ENCODE measurements at places on chromosomes 6 and 20.

DNA sequence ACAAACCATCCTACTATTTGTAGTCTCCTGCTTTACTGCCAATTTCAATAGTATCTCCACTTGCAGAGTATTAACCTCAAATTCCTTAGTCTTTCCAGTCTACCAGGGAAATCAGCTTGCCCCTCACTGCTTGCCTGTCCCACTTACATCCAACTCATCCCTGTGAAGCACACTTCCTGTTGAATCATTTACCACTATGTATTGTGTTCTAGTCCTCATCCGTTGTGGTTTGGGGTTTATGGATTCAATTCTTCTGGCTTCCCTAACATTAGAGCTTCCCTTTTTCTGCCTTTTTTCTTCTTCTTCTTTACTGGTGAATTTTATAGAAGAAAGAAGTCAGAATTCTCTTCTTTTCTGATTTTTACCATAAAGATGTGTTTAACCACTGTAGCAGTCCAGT, 5.1 kb upstream of the TXLNB start:
- peak; percentile 92 for DNase-seq

DNA sequence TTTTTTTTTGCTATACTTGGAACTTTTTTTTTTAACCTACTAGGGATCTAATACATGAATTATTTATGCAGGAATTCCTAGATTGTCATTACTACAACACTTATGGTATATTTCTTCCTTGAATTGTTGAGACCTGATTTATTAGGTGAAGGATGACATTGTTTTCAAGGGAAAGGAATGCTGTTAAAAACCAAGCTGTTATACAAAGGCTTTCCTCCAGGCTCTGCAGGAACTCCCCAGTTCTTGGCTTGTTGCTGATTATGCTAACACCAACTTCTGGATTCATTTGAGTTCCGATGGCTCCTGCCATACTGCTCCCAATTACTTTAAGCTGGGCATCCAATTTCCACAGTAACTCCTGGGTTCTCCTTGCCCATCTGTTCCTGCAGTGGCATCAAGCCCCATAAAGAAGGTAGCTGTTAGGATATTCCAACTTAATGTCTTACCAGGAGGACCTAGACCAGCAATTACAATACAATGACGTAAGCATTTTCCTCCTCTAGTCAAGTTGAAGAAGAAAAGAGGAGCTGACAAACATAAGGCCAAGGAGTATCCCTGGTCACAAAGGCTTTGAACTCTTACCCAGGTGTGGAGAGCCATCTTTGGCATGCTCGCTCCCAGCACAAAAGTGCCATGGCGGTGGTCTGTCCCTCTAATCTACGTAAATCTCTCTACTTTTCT, 215.9 kb upstream of the AGPAT4 start:
- DNase-seq: no peak

GRCh38 chr6:5525209-5525608, 263.9 kb downstream of the FARS2 start:
- DNase-seq: peak; percentile 63

GRCh38 chr20:48687117-48687800, 140.5 kb downstream of the PREX1 start:
- DNase-seq: no peak

GRCh38 chr20:52047811-52048764, 143.5 kb downstream of the ZFP64 start:
- peak; percentile 53 for DNase-seq

DNA sequence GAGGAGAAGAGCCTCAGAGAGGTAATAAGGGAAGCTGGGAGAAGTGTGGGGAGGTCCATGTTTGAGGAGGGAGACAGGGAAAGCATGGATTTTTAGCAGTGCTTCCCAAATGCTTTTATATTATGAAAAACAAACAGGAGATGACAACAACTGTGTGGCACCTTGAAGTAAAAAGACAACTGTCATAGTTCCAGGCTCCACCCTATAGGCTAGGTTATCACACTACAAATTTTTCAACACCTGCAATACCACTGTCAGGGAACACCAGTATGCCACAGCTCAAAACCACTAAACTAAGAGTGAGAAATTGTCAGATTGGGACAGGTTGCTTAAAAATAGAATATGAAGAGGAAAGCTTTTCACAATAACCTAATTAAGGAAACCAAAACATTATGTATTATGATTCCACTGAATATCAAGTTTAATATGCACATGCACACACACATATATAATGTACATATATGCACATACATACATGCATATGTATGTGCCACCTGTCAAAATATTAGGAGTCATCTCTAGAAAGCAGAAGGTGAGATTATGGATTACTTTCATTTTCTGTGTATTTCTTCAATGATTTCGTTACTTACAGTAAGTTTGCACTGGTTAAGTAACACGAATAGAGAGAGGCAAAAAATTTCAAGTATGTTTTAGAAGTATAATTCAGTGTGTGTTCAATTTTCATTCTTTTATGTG, 261.2 kb downstream of the PTPRK start:
- DNase-seq: no peak

DNA sequence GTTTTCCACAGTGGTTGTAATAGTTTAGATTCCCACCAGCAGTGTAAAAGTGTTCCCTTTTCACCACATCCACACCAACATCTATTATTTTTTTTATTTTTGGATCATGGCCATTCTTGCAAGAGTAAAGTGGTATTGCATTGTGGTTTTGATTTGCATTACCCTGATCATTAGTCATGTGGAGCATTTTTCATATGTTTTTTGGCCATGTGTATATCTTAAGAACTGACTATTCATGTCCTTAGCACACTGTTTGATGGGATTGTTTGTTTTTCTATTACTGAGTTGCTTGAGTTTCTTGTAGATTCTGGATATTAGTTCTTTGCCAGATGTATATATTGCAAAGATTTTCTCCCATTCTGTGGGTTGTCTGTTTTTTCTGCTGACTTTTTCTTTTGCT, 820.1 kb downstream of the TENT5A start:
- DNase-seq: peak; percentile 83

DNA sequence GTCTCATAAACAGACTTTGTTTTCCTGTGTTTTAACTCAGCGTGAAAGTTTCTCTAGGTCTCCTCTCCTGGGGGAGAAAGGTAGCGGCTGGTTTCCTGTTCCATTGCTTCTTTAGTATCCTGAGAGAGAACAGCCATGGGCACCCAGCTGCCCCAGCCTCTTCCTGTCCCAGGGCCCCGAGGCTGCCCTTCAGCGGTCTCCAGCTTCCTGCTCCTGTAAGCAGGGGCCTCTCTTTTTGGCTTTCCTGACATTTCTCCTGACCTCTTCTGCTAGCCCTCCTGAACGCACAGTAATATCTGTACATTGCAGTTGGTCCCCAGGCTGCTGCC, 2.4 kb upstream of the SSTR4 start:
- DNase-seq: no peak

GRCh38 chr6:149313861-149314260, 3.7 kb upstream of the TAB2 start:
- DNase-seq: no peak

DNA sequence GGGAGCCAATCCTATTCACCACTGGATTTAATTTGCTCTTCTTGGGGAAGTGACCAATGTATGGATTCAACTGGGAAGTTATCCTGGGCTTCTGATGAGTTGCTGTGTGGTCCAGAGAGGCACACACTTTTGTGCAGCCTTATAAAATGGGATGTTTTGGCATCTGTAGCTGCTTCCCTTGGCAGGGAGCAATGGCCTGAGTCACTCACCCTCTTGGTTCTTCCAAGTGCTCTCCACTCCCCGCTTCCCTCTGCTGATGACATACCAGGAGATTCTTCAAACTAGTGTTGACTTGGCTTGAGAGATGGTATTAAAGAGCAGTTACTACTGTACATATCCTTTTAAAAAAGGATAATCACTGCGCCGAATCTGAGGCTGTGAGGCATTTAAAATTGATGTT, 105.8 kb downstream of the JARID2 start:
- peak; percentile 89 for DNase-seq

GRCh38 chr6:157592541-157592940, 211.6 kb downstream of the ZDHHC14 start:
- DNase-seq: no peak

DNA sequence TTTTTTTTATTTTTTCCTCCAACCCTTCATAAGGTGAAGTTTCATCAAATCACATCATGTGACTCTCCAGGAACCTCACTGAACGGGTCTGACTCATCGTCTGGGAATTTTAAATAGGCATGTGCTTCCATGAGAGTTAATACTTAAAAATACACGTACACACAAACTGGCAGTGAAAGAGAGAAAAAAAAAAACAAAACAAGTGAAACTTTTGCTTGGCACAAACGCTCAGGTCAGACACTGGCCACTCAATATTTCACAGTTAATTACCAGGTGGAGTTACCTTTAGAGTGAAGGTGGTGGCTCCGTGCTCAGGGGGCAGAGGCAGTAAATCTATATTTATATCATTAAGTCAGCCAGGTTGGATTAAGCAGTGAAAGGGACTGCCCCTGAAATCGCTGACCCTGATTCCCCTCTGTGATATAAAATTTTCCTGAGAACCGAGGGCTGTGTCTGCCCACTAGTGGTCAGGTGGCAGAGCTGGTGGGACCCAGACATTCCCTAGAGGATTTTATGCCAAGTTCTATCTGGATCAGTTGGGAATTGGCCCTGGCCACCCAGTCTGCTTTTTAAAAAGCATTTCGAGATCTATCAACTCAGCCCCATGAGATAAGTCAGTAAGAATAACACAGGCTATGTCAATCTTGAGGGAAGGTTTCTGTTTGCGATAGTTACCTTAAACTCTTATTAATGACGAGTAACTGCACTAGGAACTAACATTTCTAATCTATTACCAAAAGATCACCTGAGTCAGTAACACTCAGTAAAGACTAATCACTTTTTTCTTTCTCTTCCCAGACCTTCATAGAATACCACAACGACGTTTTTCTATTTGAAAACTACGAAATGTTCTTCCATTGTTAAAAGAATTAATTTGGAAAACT, 259.1 kb downstream of the HDGFL1 start:
- peak; percentile 93 for DNase-seq

GRCh38 chr6:140858381-140858971, 1274.2 kb upstream of the GJE1 start:
- DNase-seq: peak; percentile 65

- peak; percentile 6 for DNase-seq
These were observed 7.5 kb downstream of the FAM110A start for GRCh38 chr20:840858-841567.

GRCh38 chr6:33585403-33586107, 5.5 kb upstream of the BAK1 start:
- peak; percentile 61 for DNase-seq

DNA sequence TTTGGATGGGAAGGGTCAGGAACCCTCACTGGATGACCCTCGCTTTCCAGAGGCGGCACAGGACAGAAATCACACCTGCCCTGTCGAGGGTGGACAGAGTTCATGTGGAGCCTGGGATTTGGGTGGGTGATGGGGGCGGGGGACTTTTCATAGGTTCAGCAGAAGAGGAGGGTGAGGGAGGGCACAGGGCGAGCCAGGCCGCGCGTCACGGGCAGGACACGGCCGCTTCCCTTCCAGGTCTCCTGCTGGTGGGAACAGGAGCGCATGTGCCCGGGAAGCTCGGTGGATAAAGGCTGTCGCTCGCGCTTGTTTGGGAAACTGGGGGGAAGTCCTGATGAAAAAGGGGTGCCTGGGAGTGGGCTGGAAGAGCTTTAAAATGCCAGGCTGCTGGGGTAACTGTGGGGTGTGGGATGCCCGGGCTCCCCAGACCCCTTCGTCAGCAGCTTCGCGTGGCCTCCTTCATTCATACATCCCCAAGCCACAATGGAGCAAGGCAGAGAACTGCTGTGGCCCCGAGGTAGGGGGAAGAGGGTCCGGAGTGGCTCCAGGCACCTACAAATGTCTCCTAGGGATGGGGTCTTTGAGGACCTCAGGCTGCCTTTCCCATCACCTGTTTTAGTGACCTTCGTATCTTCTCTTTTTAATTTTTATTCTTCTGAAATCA, 102.2 kb downstream of the DACT2 start:
- no peak for DNase-seq

DNA sequence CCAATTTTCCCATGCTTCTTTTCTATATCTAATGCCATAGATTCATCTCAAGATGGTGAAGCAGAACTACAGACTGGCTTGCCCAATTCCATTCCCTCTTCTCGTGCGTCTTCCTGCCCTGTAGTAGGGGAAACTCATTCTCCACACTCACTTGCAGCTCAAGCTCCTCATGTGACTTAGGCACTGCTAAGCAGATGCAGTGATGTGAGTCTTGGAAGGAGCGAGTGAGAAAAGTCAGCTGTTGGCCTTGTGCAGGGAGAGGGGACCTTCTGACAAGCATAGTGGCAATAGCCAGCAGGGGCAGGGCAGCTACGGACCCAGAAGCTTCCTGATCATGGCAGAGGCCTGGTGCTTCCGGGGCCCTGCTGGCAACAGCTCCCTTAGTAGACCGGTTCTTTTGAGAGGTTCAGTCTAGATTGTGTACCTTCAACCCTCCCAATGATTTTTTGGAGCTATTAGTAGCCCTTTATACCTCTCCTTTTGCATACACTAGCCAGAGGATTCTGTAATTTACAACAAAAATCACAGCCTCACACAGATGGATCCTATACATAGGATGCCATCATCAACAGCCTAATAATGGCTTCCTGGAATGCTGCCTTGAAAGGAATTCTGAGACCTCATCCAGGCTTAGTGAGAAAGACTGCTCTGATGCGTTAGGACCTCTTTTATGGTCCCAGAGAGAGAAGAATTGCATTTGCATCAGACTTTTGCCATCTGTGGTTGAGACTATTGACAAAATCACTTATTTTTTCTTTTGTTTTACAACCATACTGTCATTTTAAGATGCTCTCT, 121.5 kb upstream of the RIPOR2 start:
- DNase-seq: peak; percentile 45

DNA sequence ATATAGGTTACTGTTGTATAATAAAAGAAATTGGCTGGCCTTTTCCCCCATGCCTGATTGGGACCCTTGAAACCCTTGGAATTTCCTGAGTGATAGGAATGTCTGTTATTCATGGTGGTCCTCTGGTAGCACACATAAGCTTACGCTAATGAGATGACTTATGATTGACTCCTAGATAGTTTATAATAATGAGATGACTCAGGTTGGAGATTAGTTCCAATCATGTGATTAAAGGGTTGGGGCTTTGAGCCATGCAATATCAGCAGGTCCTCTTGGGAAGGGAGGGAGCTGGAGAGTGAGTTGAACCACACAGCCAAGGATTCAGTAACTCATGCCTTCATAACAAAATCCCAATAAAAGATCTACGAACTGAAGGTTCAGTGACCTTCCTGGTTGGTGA, 407.6 kb upstream of the MANEA start:
- DNase-seq: no peak

DNA sequence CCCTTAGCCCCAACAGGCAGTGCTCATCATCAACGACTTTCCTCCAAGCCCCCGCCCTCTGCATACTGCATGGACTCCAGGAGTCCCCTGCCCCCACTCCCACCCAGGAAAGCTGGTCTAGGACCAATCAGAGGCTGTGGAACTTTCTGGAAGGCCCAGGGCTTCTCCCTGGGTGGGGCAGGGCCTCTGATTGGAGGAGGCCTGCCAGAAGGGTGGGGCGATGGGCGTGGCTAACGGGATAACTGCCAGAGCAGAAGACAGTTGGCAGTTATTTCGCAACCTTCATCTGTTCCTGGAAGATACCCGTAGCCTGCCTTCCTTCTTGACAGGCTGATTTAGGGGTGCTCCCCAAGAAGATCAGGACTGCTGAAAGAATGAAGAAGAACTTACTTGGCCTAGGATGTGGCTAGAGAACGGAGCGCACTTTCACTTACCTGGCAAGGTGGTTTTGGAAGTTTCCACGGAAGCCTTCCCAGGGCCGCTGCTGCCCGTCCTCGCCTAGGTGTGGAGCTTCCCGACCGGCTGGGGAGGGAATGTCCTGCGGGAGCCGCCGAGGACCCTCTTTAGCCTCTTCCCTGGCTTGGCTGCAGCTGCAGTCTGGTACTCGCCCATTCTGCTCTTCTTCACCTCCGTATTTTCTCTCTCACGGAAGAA, 209.0 kb downstream of the LRFN2 start:
- no peak for DNase-seq

GRCh38 chr6:26309731-26310142, 55.3 kb upstream of the BTN3A2 start:
- peak; percentile 56 for DNase-seq

Measured in fibroblast of lung (primary cell).